A549 treated with GW870086 at 1 μM for 4 hours (cell line): ENCODE measurements at places on chromosomes 12 and 14. TPM values are rescaled to one million over a fixed set of nuclear protein-coding genes. Genes with fewer than 3 reads are reported as not detected.

The GPATCH2L gene
- 16.5 to 27.0 TPM (median 24.0 TPM) in 5 replicates for total RNA-seq

The NANOG gene
- not detected in 5 replicates for total RNA-seq

The LRRIQ1 gene
- 0.47 to 1.3 TPM (median 1.0 TPM) in 5 replicates for total RNA-seq

The GUCY2C gene
- total RNA-seq: 0.03 TPM in 1 of 5 replicates, not detected in the others

The LMO3 gene
- total RNA-seq: 0.03 TPM in 1 of 5 replicates, not detected in the others

The AQP6 gene
- not detected in 5 replicates for total RNA-seq

The BIN2 gene
- total RNA-seq: 0.14 to 0.18 TPM (median 0.17 TPM) in 3 of 5 replicates, not detected in the others

The TAS2R43 gene
- total RNA-seq: not detected in 5 replicates
